SW 1271 (cell line): ENCODE measurements at places on chromosomes 1 and 21.

DNA sequence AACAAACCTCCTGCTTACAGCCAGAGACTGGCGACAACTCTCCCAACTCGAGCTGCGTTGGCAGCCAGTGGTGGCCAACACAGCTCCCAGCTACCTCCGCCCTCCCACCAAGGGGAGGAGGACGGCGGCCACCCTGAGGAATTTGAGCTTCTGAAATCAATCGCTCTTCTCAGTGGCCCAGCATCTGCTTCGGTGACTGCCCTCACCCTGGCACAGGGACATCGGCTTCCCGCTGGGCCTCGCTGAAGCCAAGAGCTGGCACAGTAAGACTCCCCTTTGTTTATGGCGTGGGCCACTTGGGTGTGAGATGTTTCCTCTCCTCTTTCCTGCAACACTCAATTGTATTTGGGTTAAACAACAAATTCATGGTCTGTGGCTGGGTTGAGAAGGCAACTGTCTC, 136.2 kb downstream of the ZBTB18 start:
- DNase-seq, result no peak

DNA sequence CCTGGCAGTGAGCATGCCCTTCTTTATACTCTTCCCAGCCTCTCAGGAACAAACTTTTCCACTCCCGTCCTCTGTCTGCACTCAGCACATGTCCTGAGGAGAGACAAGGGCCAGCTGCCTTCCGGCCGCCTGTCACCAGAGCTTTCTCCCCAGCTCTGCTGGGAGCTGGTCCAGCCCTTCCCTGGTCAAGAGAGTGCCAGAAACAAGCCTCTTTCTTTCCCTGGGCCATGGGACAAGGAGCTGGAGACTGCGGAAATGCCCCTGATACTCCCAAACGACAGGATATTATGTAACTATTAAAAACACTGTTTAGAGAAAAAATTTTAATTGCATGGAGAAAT, 10.4 kb downstream of the LAMB3 start:
- DNase-seq, result no peak

DNA sequence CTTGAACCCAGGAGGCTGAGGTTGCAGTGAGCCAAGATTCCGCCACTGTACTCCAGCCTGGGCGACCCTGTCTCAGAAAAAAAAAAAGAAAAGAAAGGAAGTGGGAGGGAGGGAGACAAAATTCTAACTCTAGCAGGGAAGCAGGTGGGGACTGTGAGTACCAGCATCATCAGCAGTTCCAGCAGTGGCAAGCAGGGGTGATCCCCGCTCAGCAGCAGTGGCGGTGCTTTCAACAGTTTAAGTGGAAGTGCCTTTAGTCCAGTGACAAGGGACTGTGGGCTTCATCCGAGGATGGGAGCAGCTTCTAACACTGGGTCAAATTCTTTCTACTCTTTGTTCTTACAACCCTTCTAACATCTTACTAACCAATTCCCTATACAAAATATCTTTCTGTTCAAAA, 858.1 kb upstream of the ADAMTS5 start:
- DNase-seq, result no peak

DNA sequence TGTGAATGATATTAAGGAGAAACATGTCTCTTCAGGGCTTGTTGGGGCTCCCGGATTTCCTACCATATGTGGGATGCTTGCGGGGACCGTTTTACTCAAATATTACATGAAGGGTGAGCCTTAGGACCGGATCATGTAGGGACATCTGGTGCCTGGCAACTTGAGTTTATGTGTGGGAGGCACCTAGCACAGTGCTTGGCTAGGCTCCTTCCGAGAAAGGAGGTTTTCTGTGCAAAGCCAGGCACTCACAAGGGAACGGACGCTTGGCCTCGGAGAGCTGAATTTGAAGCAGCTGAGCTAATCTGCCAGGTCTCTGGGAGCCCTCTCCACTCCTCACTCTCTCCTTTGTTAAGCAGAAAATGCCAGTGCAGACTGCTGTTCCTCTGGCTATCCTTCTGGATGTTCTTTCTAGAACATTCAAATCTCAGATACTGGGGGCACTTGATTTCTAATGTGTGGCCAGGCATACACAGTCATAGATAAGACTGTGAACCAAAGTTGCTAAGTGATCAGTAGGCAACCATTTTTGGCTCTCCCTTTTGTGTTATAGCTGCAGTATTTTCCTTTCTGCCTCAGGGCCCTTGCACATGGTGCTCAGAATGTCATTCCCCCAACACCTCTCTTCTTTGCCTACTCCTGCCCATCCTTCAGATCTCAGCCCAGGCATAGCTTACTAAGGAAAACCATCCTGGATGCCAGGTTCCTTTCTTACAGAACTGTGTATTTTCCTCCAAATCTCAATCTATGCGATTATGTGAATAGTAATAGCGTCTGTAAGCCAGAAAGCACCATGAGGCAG, 216.6 kb upstream of the CSF3R start:
- no peak for DNase-seq

- DNase-seq, result no peak
Measured at GRCh38 chr1:116741836-116742565, 12.2 kb upstream of the CD2 start.

DNA sequence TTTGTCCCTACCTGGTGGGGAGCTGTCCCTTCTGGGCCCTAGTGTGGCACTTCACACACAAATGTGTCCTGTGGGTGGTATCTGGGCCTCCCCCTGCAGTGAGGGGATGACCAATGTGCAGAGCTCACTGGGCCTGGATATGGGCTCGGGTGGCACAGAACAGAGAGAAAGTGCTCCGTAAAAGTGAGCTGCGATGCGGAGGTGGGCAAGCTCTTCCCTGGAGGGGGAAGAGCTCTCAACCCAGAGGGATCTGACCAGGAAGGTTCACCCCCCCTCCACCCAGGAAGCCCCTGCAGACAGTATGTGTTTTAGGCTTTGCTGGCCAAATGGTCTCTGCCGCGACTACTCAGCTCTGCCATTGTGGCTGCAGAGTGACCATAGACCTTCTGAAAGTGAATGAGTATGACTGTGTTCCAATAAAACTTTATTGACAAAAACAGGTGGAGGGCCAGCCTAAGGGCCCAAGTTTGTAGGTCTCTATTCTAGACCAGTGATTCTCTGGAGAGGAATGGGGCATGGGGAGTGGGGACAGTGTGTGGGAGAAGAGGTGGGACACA, 8.6 kb upstream of the ITGB2 start:
- no peak for DNase-seq

- no peak for DNase-seq
Measured at GRCh38 chr1:1000357-1001056, 610 bp upstream of the HES4 start.

DNA sequence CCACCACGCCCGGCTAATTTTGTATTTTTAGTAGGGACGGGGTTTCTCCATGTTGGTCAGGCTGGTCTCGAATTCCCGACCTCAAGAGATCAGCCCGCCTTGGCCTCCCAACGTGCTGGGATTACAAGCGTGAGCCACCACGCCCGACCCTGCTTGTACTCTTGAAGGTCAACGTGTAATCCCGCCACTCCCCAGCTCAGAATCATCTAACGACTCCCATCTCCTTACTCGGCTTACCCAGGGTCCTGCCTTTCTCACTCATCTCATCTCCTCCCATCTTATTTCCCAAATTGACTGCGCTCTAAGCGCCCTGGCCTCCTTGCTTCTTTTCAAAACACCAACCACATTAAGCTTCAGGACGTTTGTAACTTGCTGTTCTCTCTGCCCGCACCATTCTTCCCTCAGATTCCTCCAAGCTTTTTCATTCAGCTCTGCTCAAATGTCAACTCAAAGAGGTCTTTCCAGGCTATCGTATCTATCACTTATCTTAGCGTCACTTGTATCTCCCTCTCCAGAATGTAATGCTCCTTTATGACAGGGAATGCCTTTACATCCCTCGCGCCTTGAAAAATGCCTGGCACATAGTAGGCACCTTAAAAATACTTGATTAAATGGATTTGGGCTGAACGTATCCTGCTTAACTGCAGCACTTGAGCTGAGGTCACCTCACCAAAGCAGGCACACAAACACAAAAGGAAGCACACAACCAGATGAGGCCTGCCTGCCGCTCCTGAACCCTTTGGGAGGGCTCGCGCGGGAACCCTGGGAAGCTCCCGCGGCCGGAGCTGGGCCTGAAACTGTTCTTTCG, 1.4 kb upstream of the USP1 start:
- DNase-seq, result no peak

DNA sequence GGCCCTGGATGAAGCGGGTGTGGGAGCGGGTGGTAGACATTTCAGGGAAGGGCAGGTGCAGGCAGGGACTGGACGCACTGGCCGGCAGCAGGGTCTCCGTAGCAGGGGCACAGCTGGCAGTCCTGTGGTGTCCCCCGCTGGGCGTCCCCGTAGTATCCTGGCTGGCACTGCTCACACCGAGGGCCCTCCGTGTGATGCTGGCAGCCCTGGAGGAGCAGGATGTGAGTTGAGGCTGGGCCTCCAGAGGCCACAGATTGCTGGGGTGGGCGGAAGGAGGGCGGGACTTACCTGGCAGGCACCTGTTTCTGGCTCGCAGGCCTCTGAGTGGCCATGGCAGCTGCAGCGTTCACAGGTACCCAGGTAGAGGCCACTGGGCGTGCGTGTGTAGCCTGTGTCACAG, 62.3 kb downstream of the LDLRAD2 start:
- DNase-seq, result no peak

- no peak for DNase-seq
Measured at GRCh38 chr1:184258525-184258924, 128.3 kb upstream of the C1orf21 start.

- DNase-seq, result no peak
Measured at GRCh38 chr1:1213345-1214265, at the start of gene TNFRSF4. TNFRSF4 (minus strand) TSS chr1:1214153; CDS start chr1:1214127, 26 bp downstream.

DNA sequence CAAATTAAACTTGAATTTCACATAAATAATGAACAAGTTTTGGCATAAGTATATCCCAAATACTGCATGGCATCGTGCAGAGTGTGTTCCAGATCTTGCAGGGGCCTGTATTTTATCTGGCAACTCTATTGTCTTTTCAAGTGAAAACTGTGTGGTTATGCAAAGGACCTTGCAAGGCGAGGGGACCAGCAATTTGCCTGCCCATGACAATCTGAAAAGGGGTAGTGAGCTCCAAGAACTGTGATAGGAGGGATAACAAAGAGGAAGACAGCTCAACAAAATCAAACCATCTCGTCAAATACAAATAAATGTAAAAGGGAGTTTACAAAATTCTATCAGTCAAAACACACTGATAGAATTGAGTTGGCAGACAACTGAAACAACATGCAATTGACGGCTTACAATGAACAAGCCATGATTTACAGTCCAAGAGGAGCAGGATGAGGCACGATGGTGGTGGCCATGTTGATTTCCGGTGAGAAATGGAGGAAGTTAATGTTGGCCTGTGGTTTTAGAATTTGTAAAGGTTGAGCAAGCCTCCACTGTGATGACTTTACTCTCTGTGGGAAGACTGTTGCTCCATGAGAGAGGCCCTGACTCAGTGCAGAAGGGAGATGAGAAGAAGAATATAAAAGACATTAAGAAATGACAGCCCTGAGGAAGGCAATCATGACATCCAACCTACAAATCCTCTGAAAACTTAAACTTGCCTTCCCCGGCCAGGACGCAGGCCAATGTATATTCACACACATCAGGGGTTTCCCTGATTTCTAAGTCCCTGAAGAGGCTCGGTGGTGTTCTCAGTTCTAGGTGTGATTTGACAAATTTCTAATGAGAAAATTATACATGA, 132.2 kb downstream of the ADSS2 start:
- no peak for DNase-seq

DNA sequence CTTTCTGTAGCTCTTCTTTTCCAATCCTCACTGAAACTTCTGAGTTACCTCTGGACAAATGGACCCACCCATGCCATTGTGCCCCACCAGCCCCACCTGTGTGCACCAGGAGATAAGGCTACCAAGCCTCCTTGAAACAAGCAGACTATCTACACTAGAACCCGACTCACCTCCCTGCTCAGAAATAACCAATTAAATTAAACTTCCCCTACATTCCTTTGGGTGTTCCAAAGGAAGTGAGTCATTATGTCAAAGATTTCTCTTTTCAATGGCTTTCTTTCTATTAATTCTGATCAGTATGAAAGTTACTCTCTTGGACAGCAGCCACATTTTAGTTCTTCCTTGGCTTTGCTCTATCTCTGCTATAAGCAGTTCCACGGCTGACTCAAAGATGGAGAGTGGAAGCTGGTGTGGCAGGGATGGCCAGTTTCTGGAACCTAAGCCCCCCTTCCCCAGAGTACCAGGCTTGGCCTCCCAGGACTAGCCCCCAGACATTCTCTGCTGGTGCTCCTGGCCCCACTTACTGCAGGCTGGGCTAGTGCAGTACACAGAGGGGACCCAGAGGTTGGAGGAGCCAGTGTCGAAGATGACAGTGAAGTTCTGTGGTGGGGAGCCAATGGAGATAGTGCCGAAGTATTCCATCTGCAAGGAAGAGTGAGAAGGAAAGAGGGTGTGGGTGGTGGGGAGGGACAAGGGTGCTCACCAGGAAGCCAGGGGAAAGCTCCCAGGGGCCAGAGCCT, 1.9 kb downstream of the CTSE start:
- no peak for DNase-seq

GRCh38 chr1:218481116-218481775, 136.1 kb downstream of the TGFB2 start:
- DNase-seq, result no peak

DNA sequence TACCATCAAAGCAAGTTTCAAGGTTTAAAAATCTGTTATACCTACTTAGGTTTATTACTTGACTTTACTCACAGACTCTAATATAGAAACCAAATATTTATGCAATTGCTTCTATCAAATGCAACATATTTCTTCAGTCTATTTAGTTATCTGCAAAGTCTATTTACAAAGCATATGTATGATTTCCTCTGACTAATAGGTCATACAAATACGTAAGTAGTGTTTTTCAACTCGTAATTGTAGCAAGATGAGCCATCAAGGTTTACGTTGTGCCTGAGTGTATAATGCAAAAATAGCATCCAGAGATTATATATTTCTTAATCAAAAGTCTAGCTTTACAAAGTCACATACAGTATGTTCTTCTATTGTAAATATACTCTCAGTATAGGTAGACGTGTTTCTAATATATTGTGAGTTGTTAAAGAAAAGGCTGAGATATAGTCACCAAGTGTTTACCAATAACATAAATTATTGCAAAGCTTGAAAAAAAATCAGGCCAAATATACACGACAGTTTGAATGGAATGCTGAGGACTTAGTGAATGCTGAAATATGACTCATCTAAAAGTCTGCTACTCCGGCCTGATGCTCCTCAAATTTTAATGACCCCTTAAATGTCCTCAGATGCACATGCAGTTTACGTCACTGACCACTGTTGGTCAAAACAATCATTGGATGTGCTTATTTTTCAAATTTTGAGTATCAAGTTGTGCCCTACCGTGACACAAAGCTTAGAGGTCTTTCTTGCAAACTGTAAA, 48.4 kb downstream of the ADAMTS5 start:
- DNase-seq, result no peak

- peak; percentile 48 for DNase-seq
Measured at GRCh38 chr1:224052772-224053171, 61.1 kb upstream of the FBXO28 start.

GRCh38 chr1:163055005-163055404, 14.2 kb upstream of the RGS4 start:
- no peak for DNase-seq

DNA sequence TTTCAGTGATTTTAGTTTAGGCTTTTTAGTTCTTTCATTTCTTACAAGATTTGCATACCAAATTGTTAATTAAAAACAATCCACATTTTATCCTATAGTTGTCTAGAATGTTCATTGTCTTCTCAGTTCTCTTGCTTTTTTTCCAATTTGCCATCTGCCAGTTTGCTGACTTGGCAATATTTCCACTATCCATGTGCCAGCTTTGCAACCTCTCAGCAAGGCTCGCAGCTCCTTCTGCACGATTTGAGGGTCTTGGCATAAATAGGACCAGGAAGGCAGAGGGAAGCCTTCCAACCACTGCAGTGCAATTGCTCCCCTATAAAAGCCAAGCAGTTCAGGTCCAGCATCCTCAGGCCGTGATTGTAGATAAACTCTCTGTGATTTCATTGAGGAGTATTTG, 306.8 kb upstream of the FMN2 start:
- DNase-seq, result no peak
